AG10803 (cell line): ENCODE measurements at places on chromosomes 3 and 15.
A peak's percentile ranks its signal among the peaks of the same experiment; 100 is the strongest.

GRCh38 chr15:69039516-69040225 lies 25.2 kb downstream of the NOX5 start:
- DNase-seq: no peak

DNA sequence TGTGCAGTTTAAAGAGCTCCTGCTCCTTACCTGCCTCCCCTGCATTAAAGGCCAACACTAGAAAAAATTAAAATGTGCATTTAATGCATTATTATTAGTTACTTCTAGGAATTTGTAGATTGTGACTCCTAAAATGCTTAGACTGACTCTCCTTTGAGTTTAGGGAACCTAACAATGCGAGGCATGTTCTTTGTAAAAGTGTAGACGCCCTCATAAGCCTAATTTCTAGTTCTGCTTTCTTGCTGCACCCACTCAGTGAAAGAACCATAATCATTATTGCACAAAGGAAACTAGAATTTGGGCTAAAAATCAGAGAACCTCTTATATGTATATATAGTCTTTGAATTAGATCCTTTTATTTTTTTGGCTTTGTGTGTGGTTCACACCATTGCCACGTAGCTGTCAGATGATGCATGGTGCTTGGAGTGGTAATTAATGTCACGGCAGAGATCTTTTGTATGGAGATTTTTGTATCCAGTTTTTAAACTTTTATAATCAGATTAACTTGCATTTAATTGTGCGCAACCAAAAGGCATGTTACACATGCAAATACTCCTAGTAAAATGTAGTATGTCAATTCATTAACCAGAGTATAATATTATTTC lies 710 bp downstream of the ABHD10 start:
- DNase-seq: no peak

GRCh38 chr3:126288314-126288713 lies 68.9 kb downstream of the KLF15 start:
- no peak for DNase-seq

DNA sequence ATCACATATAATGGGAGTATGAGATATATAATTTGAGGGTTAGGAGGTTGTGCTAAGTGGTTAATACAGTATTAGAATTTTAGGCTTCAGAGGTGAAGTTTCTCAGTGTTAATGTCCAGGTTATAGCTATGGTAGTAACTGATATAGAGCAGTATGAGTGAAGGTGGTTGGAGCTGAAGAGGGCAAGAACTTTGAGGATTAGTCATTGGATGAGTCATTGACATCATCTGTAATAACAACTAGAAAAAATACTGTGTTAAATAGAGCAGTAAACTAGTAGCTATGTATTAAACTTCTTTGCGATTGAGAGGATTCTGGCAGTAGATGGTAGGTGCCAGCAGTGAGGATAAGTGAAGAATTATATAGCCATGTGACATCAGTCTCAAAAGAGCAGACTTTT lies 47.5 kb upstream of the EIF3J start:
- DNase-seq: peak; percentile 69
